Endothelial cell (in vitro differentiated cells): ENCODE measurements at places on chromosomes 11 and 22. TPM values are rescaled to one million over a fixed set of nuclear protein-coding genes. Genes with fewer than 3 reads are reported as not detected.
A peak's percentile ranks its signal among the peaks of the same experiment; 100 is the strongest.

- peak; percentile 66 for DNase-seq
These were observed 22.1 kb downstream of the GGTLC2 start for GRCh38 chr22:22666307-22667091.

DNA sequence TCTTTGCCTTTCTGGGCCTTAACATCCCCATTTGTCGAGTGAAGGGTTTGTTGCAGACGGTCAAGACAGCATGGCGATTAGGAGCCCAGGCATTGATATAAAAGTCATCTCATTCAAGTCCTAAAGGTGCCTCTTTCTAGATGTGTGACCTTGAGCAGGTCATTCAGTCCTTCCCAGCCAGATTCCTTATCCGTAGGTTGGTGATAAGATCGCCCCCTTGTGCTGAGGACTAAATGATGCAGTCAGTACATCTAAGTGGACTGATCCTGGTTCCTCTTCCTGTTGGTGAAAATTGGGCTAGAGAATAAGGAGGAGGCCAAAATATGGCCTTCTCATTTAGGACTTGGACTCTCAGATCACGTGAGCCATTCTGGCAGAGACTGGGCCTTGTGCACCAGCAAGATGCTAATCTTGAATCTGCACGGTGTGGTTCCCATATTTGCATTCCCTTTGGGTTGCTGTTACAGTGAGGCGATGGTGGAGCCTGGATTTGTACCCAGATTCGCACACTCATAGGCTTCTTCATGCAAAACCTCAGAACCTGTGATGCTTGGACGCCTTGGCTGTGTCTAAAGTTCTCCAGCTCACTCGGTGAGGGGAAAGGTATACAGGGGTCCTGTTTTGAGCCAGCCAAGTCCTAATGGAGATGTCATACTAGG is 156.8 kb downstream of the MYO18B start:
- DNase-seq: peak; percentile 33

DNA sequence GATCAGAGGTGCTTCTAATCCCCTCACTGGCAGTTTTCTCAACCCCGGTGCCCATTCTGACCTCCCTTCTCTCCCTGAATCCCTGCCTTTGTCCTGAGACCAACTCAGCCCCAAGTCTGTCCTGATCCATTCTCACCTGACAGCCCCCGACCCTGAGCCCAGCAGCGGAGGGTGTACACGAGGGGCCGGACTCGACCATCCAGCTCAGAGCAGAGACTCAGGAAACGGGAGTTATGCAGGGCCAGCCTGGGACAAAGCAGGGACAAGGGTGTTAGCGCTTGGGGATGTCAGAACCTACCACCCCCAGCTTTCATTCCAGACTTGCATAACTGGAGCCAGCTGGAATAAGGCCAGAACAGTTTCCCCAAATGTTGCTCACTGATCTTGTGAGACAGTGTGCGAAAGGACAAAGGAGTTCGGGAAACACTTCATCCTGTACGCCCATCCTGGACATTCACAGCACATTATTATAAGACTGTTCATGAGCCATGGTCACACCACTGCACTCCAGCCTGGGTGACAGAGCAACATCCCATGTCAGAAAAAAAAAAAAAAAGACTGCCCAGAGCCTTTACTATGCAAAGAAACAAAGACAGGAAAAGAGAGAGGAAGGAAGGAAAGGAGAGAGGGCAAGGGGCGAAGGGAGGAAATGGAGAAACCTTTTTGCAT is 3.5 kb upstream of the EEF1G start:
- DNase-seq: peak; percentile 35

DNA sequence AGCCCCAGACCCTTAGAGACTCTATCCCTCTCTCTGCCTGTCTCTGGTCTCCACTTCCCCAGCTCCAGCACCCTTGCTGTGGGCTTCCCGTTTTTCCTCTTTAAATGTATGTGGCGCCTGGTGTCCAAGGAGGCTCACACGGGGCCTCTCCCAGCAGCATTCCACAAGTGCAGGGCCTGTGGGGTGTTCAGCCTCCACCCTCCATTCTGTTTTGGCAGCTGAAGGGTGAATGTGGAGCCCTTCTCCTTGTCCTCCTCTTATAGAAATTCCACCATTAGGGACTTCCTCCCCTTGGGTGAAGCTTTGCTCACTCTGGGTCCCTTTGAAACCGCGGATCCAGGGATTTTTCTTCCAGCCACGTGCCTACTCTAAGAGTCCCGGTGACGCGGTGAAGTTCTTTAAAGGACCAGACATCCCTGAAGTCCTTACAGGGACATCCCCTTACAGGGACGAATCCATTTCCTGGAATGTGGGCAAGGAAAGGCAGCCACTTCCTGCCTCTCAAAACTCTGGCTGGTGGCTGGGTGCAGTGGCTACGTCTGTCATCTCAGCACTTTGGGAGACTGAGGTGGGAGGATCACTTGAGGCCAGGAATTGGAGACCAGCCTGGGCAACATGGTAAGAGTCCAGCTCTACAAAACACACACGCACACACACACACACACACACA is 1.6 kb upstream of the TSPAN18 start:
- peak; percentile 27 for DNase-seq

DNA sequence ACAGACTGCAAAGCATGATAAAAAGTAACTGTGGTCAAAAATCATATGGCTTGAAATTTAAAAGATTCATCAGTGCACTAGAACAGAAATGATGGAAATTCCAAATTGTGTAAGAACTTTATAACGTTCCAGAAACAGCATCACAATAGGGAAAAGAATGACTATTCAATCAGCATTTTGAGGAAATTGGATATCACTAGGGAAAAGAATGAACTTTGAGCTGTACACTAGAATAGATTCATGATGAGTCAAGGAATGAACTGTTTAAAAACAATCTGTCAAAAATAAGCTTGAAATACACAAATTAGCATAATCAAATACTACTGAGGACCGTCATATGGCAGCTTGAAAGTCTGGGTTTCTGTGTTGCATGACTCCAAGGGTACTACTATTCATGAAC is 20.5 kb upstream of the HEPHL1 start:
- DNase-seq: no peak

USP2 gene
- total RNA-seq: 1.5 TPM

MRGPRX3 gene
- 0.21 TPM for total RNA-seq
